ENCODE measurements at places on chromosomes 2 and 18.

DNA sequence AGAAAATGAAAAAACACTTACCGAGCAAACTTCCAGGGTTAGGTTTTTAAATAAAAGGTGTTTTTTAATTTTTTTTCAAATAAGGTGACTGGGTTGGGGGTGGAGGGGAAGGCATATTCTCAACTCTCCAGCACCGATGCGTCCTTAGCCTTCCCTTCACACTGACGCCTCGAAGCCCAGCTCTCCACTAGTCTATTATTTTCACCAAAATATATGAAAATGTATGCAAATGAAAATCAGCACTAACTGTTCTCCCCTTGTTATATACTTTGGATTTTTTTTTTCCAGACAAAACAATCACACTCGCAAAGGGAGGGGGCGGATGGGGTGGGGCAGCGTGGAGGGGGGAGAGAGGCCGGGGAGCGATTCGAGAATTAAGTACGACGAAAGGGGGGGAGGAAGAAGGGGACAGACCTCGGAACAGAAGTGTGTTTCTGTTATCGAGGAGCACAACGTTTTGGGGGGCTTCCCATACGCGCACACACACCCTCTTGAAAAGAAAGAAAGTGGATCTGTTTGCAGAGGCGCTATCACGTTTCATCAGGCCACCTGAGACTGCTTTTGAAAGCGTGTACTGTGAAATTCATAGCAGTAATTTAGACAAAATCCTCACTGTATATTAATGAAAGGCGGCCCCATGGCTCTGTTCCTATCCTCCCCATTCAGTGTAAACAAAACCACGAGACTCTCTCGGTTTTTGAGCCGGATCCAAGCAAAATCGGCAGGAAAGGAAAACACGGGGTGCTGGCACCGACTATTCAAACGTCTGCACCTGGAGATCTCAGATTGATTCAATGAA is 2.4 kb upstream of the POU3F3 start:
- H3K27ac ChIP-seq, result no peak overlapping the region
- no peak for DNase-seq
- H3K4me1 ChIP-seq, result peaks cover 30% of the 10 kb centered on the region
- H3K36me3 ChIP-seq, result no peaks in the 10 kb centered on the region
- H3K27me3 ChIP-seq, result peaks cover 24% of the 10 kb centered on the region

GRCh38 chr2:208541989-208542464 is 135.4 kb downstream of the PTH2R start:
- no peaks in the 10 kb centered on the region for H3K36me3 ChIP-seq
- DNase-seq, result no peak
- no peaks in the 10 kb centered on the region for H3K4me1 ChIP-seq
- H3K27me3 ChIP-seq, result no peaks in the 10 kb centered on the region

DNA sequence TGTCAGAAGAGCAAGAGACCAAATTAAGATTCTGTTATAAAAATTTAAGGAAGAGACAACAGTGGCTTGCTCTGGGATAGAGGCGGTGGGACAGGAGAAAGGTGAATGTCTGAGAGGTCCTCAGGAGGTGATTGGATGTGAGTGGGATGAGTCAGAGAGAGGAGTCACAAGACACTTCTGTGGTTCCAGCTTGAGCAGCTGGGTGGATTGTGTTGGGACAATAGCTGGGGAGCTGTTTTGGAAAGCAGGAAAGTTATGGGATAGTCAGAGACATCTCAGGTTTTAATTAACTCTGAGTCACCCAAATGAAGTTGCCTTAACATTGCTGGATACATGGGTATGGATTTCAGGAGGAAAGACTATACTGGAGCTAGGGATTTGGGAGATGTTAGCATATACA is 218.0 kb upstream of the TRIB2 start:
- no peaks in the 10 kb centered on the region for H3K4me1 ChIP-seq
- DNase-seq, result no peak
- H3K27ac ChIP-seq, result no peak overlapping the region

DNA sequence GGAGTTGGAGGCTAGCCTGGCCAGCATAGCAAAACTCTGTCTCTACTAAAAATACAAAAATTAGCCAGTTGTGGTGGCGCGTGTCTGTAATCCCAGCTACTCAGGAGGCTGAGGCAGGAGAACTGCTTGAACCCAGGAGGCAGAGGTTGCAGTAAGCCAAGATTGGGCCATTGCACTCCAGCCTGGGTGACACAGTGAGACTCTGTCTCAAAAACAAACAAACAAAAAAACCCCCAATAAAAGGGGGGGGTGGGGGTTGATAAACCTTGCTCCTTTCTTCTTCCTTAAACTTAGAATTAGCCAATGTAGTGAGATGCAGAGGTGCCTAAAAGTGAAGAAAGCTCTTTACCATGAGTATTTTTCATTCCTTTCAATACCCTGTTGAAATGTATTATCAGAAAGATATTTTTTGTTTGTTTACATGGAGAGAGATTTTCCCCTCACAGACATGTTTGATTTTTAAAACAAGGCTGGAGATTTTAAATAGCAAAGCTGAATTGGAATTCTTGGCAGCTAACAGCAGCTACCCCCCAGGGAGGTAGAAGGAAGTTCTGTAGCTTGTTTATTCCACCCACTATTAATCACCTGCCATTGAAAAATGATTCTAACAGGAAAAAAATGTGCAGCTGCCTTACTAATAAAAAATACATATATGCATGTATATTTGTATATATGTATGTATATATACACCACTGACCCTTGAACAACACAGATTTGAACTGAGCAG is 48.6 kb downstream of the GYPC start:
- no peaks in the 10 kb centered on the region for H3K36me3 ChIP-seq
- no peak for DNase-seq
- H3K27me3 ChIP-seq, result no peaks in the 10 kb centered on the region
- no peak overlapping the region for H3K4me3 ChIP-seq
- H3K4me1 ChIP-seq, result peaks cover 12% of the 10 kb centered on the region

- H3K27me3 ChIP-seq, result no peaks in the 10 kb centered on the region
- no peak overlapping the region for H3K27ac ChIP-seq
- no peak overlapping the region for H3K4me3 ChIP-seq
- no peak for DNase-seq
- H3K4me1 ChIP-seq, result no peaks in the 10 kb centered on the region
- H3K36me3 ChIP-seq, result no peaks in the 10 kb centered on the region
These were observed 264.4 kb upstream of the REV1 start for GRCh38 chr2:99754210-99754609.

- no peak for DNase-seq
- H3K27ac ChIP-seq, result no peak overlapping the region
- H3K27me3 ChIP-seq, result no peaks in the 10 kb centered on the region
- no peak overlapping the region for H3K4me3 ChIP-seq
- no peaks in the 10 kb centered on the region for H3K36me3 ChIP-seq
These were observed 103.5 kb upstream of the PPP1CB start for GRCh38 chr2:28648147-28648546.

DNA sequence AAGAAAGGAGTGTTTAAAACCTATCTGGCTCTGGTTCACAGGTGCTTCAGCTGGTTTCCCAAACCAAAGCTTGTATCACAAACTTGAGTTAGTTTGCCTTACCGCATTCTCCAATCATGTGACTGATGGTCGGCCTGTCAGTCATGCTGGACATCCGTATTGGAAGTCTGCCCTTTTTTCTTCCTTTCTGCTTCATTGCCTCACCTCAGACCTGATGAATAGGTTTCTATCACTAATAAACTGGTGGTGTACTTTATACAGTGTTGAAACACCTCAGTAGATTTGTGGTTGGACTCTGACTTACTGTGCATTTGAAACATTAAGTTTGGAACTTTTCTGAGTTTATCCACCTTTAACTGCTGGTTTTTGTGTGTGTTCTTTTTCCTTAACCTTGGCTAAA is 84.1 kb downstream of the R3HDM1 start:
- no peak for DNase-seq
- H3K27ac ChIP-seq, result no peak overlapping the region
- no peaks in the 10 kb centered on the region for H3K4me1 ChIP-seq
- H3K36me3 ChIP-seq, result no peaks in the 10 kb centered on the region
- H3K4me3 ChIP-seq, result no peak overlapping the region

- H3K27me3 ChIP-seq, result no peaks in the 10 kb centered on the region
- no peaks in the 10 kb centered on the region for H3K36me3 ChIP-seq
- H3K4me3 ChIP-seq, result no peak overlapping the region
- no peaks in the 10 kb centered on the region for H3K4me1 ChIP-seq
These were observed 151.1 kb upstream of the LHCGR start for GRCh38 chr2:48906633-48907032.

DNA sequence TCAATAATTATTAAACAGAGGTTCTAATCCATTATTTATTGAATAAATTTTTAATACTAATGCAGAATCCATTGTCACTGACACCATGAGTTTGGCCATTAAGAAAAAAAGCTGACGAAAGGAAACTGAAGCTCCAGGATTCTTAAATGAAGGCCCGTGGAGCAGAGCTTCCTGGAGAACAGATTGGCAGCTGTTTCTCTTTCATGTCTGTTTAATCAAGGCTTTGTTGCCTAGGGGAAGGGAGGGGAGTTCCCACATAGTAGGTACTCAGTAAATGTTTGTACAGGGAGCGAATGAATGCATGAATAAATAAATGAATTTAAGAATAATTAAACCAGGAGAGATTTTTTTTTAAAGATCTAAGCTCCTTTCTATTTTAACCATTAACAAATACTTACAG is 315.1 kb upstream of the KLHL29 start:
- no peaks in the 10 kb centered on the region for H3K36me3 ChIP-seq
- no peak for DNase-seq
- no peak overlapping the region for H3K4me3 ChIP-seq
- no peaks in the 10 kb centered on the region for H3K27me3 ChIP-seq
- no peak overlapping the region for H3K27ac ChIP-seq

DNA sequence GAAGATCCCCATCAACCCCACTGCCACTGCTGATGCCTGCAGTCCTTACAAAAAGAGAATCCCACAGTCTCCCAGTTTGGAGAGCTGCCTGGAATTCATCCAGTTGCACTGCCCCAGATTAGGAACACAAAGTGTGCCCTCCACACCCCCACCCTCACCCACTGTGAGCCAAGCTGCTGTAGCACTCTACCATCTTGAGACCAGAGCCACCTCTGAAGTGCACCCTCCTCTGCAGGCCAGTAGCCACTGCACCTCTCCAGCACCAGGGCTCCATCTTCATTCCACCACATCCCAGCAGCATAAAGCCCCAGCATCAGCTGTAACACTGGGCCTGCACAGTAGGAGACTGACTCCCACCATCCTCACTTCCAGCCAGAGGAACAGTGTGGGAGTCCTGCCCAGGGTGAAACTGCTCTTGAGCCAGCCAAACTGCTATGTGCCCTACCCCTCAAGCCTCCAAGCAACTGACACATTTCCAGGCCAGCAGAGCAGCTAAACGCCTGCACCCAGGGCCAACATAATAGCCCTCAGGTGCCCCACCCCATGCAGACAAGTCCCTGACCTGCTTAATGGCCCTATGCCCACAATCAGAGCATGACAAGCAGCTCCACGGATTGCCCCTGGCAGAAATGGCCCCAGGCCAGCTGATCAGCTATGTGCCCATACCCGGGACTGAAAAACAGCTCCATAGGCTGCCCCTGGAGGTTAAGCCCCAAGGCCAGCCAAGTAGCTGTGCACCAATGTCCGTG is 206.0 kb downstream of the ATAD2B start:
- H3K27ac ChIP-seq, result no peak overlapping the region
- H3K36me3 ChIP-seq, result no peaks in the 10 kb centered on the region
- peaks cover 7% of the 10 kb centered on the region for H3K4me1 ChIP-seq
- no peak for DNase-seq
- H3K4me3 ChIP-seq, result no peak overlapping the region
- H3K27me3 ChIP-seq, result no peaks in the 10 kb centered on the region

DNA sequence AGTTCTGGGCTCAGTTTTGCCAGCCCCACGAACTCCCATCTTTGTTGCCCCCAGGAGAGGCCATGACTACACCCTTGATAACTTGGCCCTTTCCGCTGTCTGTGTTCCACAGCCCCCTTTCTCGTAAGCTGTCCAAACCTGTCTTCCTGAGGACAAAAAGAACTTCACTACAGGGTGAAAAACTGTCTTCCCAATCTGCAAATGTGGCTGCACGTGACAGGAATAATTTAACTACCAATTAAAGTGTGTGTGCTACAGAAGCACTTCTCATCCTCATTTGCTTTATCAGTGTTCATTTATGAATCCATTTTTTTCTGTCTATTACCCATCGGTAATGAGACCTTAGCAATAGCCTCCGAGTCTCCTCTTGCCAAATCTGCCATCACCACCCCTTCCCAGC is 9.1 kb upstream of the ALPK2 start:
- no peak for DNase-seq
- H3K4me3 ChIP-seq, result no peak overlapping the region
- H3K27me3 ChIP-seq, result no peaks in the 10 kb centered on the region
- H3K27ac ChIP-seq, result no peak overlapping the region
- peaks cover 56% of the 10 kb centered on the region for H3K4me1 ChIP-seq
- H3K36me3 ChIP-seq, result no peaks in the 10 kb centered on the region

- H3K27me3 ChIP-seq, result no peaks in the 10 kb centered on the region
- H3K4me1 ChIP-seq, result no peaks in the 10 kb centered on the region
- H3K36me3 ChIP-seq, result no peaks in the 10 kb centered on the region
- H3K27ac ChIP-seq, result no peak overlapping the region
- no peak for DNase-seq
These were observed 48.9 kb downstream of the MEP1B start for GRCh38 chr18:32238635-32239268.

GRCh38 chr18:74604774-74605173 is 7.1 kb downstream of the ZNF407 start:
- H3K4me3 ChIP-seq, result no peak overlapping the region
- no peak overlapping the region for H3K27ac ChIP-seq
- peaks cover 12% of the 10 kb centered on the region for H3K4me1 ChIP-seq

GRCh38 chr2:185147361-185147760 is 549.0 kb downstream of the ZNF804A start:
- no peaks in the 10 kb centered on the region for H3K36me3 ChIP-seq
- no peaks in the 10 kb centered on the region for H3K4me1 ChIP-seq
- no peak overlapping the region for H3K27ac ChIP-seq
- H3K27me3 ChIP-seq, result no peaks in the 10 kb centered on the region
- no peak for DNase-seq

- no peak for DNase-seq
- no peaks in the 10 kb centered on the region for H3K4me1 ChIP-seq
- no peak overlapping the region for H3K4me3 ChIP-seq
- no peaks in the 10 kb centered on the region for H3K27me3 ChIP-seq
These were observed 48.2 kb downstream of the FBXO48 start for GRCh38 chr2:68418855-68419254.

DNA sequence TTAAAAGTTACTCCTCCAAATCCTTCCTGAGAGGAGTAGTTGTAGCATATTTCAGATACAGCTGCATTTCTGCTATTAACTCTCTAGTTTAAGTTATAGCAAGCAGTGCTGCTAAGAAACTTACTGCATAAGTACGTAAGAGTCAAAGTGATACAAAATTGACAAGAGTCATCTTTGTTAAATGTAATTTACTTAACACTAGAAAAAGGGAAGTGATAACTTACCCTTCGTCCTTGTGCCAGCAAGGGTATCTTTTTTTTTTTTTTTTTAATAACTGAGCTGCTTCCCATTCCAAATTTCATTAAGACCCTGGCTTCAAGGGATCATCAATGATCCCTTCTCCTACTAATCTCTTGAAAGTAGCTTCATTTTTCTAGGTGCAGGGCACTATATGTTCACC is 493.0 kb downstream of the PLCL1 start:
- H3K4me1 ChIP-seq, result no peaks in the 10 kb centered on the region
- no peaks in the 10 kb centered on the region for H3K36me3 ChIP-seq
- no peak overlapping the region for H3K4me3 ChIP-seq

Measured in vagina (tissue), 2 donors.